ENCODE measurements at places on chromosomes 2 and 18.

- peaks cover 47% of the 10 kb centered on the region for H3K36me3 ChIP-seq
- no peak overlapping the region for H3K4me3 ChIP-seq
- peaks cover 8% of the 10 kb centered on the region for H3K4me1 ChIP-seq
- no peak for DNase-seq
These were observed 17.4 kb downstream of the PLEKHB2 start for GRCh38 chr2:131122496-131122895.

GRCh38 chr18:10169064-10169562, 255.3 kb downstream of the VAPA start:
- no peaks in the 10 kb centered on the region for H3K36me3 ChIP-seq
- peaks cover 2% of the 10 kb centered on the region for H3K4me1 ChIP-seq
- H3K27me3 ChIP-seq: peaks cover 8% of the 10 kb centered on the region
- no peak overlapping the region for H3K27ac ChIP-seq

- H3K4me3 ChIP-seq: no peak overlapping the region
- DNase-seq: no peak
- no peak overlapping the region for H3K27ac ChIP-seq
- no peaks in the 10 kb centered on the region for H3K27me3 ChIP-seq
- H3K36me3 ChIP-seq: no peaks in the 10 kb centered on the region
- H3K4me1 ChIP-seq: peaks cover 27% of the 10 kb centered on the region
These were observed 96.0 kb upstream of the RIOK3 start for GRCh38 chr18:23356915-23357601.

GRCh38 chr18:69757733-69758132, 189.9 kb downstream of the CD226 start:
- H3K4me1 ChIP-seq: peaks cover 42% of the 10 kb centered on the region
- no peak overlapping the region for H3K4me3 ChIP-seq
- H3K27me3 ChIP-seq: no peaks in the 10 kb centered on the region
- DNase-seq: no peak

GRCh38 chr2:45769854-45770576, 118.5 kb downstream of the PRKCE start:
- no peak overlapping the region for H3K27ac ChIP-seq
- no peak for DNase-seq
- no peaks in the 10 kb centered on the region for H3K4me1 ChIP-seq
- H3K36me3 ChIP-seq: no peaks in the 10 kb centered on the region

- H3K4me3 ChIP-seq: no peak overlapping the region
- H3K27me3 ChIP-seq: no peaks in the 10 kb centered on the region
- H3K4me1 ChIP-seq: no peaks in the 10 kb centered on the region
- DNase-seq: no peak
- H3K36me3 ChIP-seq: no peaks in the 10 kb centered on the region
These were observed 123.9 kb downstream of the DDX1 start for GRCh38 chr2:15715596-15715995.

DNA sequence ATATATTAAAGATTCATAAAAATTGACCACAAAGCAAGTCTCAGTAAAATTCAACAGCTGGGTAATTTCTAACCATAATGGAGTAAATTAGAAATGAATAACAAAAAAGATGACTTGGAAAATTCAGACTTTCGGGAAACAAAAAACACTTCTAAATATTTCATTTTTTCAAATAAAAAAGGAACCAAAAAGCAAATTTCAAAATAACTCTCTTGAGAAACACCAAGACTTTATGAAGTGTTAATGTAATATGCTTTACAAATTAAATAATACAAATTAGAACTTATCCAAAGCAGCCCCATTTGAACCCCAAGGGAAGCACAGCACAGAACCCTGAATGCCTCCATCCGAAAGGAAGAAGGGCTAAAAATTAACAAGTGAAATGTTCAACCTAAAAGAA, 175.9 kb downstream of the HDAC4 start:
- H3K27me3 ChIP-seq: no peaks in the 10 kb centered on the region
- peaks cover 19% of the 10 kb centered on the region for H3K36me3 ChIP-seq
- H3K4me3 ChIP-seq: no peak overlapping the region

DNA sequence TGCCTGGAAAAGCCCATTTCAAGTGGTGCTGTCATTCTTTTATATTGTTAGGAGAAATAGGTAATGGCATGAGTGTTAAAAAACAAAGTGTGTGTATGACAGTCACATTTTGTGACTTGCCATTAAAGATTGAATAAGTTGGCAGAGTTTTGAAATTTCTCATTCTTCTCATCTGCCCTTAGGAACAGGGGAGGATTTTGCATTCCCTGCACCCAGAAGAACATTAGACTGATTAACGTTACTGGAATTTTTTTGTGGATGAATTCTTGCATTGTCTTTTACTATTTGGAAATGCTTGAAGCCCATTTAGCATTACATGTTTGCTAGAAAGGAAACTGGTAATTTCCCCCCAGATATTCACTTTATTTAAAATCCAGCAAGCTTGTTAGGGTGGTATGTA, 162.2 kb downstream of the BABAM2 start:
- peaks cover 19% of the 10 kb centered on the region for H3K36me3 ChIP-seq
- no peak overlapping the region for H3K4me3 ChIP-seq
- no peak for DNase-seq
- H3K27me3 ChIP-seq: no peaks in the 10 kb centered on the region
- no peak overlapping the region for H3K27ac ChIP-seq

DNA sequence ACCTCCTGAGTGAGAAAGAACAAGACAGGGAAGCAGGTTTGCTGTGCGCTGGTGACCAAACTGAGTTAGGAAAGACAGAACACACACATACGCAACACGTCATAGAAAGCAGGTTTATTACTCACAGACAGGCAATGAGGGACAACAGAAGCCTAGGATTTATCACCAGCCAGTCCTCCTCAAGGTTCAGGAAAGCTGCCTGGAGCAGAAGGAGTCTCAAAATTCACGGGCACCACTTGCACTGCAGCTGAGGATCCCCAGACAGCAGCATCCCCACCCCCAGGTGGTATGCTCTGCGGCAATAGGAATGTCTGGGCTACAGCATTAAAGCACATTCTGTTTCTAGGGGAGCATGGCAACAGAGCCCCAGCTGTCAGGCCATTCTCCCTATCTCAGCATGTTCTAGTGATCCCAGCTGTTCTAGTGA, 284.4 kb upstream of the RGPD4 start:
- no peaks in the 10 kb centered on the region for H3K4me1 ChIP-seq
- no peaks in the 10 kb centered on the region for H3K27me3 ChIP-seq
- no peaks in the 10 kb centered on the region for H3K36me3 ChIP-seq
- no peak overlapping the region for H3K4me3 ChIP-seq

GRCh38 chr2:227376656-227377396, 2.3 kb downstream of the TM4SF20 start:
- H3K27ac ChIP-seq: no peak overlapping the region
- peaks cover 2% of the 10 kb centered on the region for H3K27me3 ChIP-seq
- no peaks in the 10 kb centered on the region for H3K36me3 ChIP-seq
- peaks cover 4% of the 10 kb centered on the region for H3K4me1 ChIP-seq

DNA sequence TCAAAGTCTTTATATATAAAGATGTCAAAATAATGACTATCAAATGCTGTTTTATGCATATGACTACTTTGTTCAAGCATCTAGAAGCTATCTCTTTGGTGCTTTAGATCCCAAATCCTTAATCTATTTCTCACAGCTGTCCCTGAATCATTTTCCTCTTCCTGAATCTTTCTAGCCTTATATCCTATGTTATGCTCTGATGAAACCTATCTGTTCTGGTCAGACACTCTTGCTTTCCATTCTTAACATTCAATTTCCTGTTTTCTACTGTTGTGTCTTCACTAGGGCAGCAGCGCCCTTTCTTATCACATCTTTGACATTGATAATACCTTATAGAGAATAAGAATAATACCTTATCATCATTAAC, 6.3 kb upstream of the PARD3B start:
- no peak overlapping the region for H3K4me3 ChIP-seq
- no peak for DNase-seq
- H3K4me1 ChIP-seq: no peaks in the 10 kb centered on the region
- peaks cover 13% of the 10 kb centered on the region for H3K27me3 ChIP-seq

DNA sequence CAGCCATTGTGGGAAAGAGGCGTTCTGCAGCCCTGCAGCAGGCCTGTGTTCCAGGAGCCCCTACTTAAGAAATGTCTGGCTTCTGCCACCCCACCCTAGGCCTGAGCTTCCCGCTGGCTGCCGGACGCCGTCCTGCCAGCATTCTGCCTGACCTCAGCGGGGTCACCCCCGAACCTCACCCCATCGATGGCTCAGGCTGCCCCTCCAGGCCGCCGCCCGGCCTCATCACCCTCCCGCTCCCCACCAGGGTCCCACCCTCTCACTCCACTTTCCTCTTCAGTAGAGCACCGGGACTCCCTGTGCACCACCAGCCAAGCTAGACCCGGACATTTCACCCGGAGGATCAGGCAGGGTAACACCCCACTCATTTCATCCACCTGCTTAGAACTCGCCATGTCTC, 73.6 kb upstream of the SALL3 start:
- H3K36me3 ChIP-seq: no peaks in the 10 kb centered on the region
- H3K4me3 ChIP-seq: no peak overlapping the region
- no peaks in the 10 kb centered on the region for H3K4me1 ChIP-seq
- DNase-seq: no peak

- DNase-seq: no peak
- H3K27ac ChIP-seq: no peak overlapping the region
- H3K36me3 ChIP-seq: no peaks in the 10 kb centered on the region
- H3K4me3 ChIP-seq: no peak overlapping the region
These were observed 574.2 kb downstream of the CCDC85A start for GRCh38 chr2:56757884-56758545.

GRCh38 chr2:239966853-239967552, 58.1 kb downstream of the NDUFA10 start:
- no peak overlapping the region for H3K4me3 ChIP-seq
- H3K27ac ChIP-seq: no peak overlapping the region
- peaks cover 2% of the 10 kb centered on the region for H3K4me1 ChIP-seq
- no peaks in the 10 kb centered on the region for H3K27me3 ChIP-seq
- no peak for DNase-seq
- peaks cover 49% of the 10 kb centered on the region for H3K36me3 ChIP-seq

GRCh38 chr2:192419786-192420185, 225.1 kb upstream of the TMEFF2 start:
- no peak for DNase-seq
- H3K4me1 ChIP-seq: no peaks in the 10 kb centered on the region
- H3K36me3 ChIP-seq: no peaks in the 10 kb centered on the region

DNA sequence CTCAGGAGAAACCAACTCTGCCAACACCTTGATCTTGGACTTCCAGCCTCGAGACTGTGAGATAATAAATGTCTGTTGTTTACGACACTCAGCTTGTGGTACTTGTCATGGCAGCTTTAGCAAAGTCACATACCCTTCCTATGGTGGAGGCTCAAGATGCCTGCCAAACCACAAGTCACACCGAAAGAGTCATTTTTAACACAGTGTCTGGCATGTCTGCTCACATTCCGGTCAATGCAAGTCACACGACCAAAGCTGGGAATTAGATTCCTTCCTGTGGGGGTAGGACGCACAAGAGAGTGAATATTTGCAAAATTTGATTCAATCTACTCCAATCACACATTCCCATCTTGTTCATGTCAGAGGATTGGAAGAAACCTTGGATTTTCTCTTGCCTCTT, 24.6 kb downstream of the KCNE4 start:
- DNase-seq: no peak
- no peaks in the 10 kb centered on the region for H3K36me3 ChIP-seq
- H3K4me3 ChIP-seq: no peak overlapping the region
- no peak overlapping the region for H3K27ac ChIP-seq
- no peaks in the 10 kb centered on the region for H3K4me1 ChIP-seq
- peaks cover 2% of the 10 kb centered on the region for H3K27me3 ChIP-seq

DNA sequence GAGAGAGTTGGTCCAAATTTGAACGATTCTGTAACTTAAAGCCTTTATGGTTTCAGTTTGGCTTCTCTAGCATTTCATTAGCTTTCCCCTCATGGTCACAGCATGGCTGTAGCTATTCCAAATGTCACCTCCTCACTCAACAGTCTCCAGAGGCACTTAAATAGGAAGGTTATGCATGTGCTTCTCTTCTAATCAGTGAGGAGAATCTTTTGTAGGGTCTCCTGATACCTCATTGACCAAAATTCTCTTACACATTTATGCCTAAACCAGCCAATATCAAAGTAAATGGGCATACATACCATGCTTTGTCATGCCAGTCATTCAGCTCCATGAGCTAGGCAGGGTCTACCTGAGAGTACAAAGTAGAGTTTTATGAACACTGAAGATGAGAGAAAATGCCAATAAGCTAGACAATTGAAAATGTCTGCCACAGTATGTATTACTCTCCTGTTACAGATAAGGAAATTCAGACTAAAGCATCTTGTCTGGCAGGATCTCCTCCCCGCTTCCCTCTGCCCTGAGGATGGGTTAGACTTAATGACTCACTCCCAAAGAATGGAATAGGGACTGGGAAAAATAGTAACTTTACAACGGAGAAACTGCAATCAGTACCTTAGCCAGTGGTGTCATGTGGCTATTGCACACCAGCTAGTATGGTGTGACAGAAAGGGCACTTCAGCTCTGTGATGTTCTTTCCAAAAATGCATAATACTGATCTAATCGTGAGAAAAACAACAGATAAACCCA, 15.4 kb downstream of the DSG2 start:
- DNase-seq: no peak
- H3K27me3 ChIP-seq: no peaks in the 10 kb centered on the region
- H3K4me1 ChIP-seq: no peaks in the 10 kb centered on the region
- H3K36me3 ChIP-seq: no peaks in the 10 kb centered on the region
- H3K27ac ChIP-seq: no peak overlapping the region
- no peak overlapping the region for H3K4me3 ChIP-seq

DNA sequence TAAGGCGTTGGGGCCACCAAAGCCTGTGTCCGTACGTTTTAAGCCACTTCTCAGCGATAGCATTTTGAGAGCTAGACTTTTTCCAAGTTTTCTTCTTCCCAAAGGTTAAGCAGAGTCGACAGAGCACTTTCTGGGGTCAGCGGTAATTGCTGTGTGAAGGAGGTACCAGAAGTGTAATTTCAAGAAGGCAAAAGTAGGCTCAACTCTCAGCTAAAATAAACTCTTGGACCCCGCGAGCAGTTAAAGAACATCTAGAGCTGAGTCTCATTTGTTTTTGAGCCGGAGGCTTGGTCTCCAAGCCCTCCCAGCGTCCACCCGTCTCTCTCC, 1.9 kb upstream of the PAX3 start:
- H3K4me3 ChIP-seq: no peak overlapping the region
- no peak for DNase-seq
- H3K27me3 ChIP-seq: peaks cover 96% of the 10 kb centered on the region
- peaks cover 11% of the 10 kb centered on the region for H3K36me3 ChIP-seq

DNA sequence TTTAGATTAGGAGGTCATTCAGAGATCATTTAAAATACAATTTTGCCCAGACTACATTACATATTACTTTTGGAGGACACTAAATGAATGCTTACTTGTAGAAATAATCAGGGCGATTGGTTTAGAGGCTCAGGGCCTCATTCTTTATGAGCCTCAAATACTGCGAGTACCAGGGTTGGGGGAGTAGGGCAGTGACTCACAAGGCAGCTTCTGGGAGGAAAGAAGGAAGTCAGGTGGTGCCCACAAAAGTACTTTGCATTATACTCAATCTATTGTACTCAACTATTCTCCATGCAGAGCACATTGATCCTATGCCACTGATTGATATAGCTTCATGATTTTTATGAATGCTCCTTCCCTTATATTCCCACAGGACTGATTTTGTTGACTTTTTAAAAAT, 166.9 kb downstream of the SOCS6 start:
- H3K27ac ChIP-seq: no peak overlapping the region
- no peaks in the 10 kb centered on the region for H3K4me1 ChIP-seq
- H3K27me3 ChIP-seq: no peaks in the 10 kb centered on the region
- H3K4me3 ChIP-seq: no peak overlapping the region
- no peaks in the 10 kb centered on the region for H3K36me3 ChIP-seq

- no peaks in the 10 kb centered on the region for H3K27me3 ChIP-seq
- DNase-seq: no peak
- no peak overlapping the region for H3K27ac ChIP-seq
- H3K4me1 ChIP-seq: no peaks in the 10 kb centered on the region
These were observed 493.6 kb upstream of the SPHKAP start for GRCh38 chr2:228675091-228675490.

All from activated CD4-positive, alpha-beta T cell treated with anti-CD3 and anti-CD28 coated beads, Interleukin-2, amount 10 ng/mL, durations not matched to agents 7 days and 5 days (primary cell).